Stimulated activated CD8-positive, alpha-beta memory T cell treated with anti-CD3 and anti-CD28 coated beads, Interleukin-15, amount 100 ng/mL, for 4 hours (primary cell): ENCODE measurements at places on chromosomes 3 and 15.

DNA sequence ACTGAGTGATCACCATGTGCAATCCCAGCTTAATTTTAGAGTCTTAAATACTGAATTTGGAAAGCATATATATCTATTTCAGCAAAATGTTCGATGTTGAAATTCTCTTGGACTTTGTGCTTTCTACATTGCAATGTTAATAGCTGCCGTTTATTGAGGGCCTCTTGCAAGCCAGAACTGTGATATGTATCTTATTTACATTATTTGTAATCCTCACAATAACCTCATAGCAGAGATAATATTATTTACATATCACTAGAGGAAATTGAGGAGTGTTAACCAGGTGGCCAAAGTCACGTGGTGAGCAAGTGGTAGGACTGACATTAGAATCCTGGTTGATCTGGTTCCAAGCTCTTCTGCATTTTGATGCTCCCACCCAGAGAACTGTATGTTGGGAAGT is 254.1 kb downstream of the SLC9A9 start:
- no peak for DNase-seq

DNA sequence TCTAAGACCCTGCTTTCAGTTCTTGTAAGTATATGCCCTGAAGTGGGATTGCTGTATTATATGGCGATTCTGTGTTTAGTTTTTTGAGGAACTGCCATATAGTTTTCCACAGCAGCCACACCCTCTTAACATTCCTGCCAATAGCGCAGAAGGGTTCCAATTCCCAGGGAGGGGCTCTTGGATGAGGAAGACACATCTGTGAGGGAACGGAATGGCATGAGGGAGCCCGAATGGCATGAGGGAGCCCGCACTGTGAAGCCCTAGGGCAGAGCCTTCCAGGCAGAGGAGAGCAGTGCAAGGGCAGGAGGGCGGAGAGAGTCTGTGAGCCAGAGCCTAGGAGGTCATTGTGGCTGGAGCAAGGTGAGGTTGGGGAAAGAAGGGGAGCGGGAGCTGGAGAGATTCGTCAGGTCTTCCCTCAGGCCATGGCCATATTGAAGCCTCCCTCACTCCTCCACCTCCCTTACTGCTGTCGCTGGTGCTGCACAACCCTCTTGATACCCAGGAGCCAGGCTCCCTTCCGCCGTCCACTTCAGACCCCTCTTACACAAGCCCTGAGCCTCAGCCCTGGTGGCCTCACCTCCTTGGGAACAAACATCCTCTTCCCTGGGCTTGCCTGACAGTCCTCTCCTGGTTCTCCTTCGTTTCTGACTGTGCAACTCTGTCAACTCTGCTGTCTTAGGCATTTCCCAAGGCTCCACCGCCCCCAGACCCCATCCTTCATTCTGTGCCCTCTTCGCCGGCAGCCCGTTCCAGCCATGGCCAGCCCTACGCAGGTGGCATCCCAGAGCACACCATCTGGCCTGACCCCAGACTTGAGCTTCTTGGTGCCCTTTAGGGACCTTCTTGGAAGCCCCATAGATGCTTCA is 51.4 kb downstream of the FGD5 start:
- DNase-seq: no peak

- no peak for DNase-seq
Observed at GRCh38 chr3:85571835-85572234, 613.0 kb downstream of the CADM2 start.

GRCh38 chr3:130411320-130411719 is 65.8 kb downstream of the COL6A5 start:
- no peak for DNase-seq

GRCh38 chr3:125150525-125151441 is 61.8 kb downstream of the SLC12A8 start:
- no peak for DNase-seq

DNA sequence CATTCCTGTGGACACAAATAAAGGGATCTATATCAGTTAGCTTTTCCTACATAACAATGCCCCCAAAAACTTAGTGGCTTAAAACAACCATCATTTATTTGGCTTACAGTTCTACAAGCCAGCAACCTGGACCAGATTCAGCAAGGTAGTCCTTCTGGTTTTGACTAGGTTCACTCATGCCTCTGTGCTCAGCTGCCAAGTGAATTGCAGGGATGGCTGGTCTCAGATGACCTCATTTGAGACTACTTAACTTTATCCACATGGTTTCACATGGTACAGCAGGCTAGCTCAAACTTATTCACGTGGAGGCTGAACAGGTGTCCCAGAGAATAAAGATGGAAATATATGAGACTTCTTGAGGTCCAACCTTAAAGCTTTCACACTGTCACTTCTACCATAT is 119.3 kb upstream of the BFSP2 start:
- DNase-seq: no peak
